ENCODE measurements at places on chromosomes 7 and 10.

- no peak for DNase-seq
Observed at GRCh38 chr10:90204956-90205314, 503.5 kb downstream of the KIF20B start.

- DNase-seq: no peak
Observed at GRCh38 chr7:34750636-34751035, 92.6 kb downstream of the NPSR1 start.

DNA sequence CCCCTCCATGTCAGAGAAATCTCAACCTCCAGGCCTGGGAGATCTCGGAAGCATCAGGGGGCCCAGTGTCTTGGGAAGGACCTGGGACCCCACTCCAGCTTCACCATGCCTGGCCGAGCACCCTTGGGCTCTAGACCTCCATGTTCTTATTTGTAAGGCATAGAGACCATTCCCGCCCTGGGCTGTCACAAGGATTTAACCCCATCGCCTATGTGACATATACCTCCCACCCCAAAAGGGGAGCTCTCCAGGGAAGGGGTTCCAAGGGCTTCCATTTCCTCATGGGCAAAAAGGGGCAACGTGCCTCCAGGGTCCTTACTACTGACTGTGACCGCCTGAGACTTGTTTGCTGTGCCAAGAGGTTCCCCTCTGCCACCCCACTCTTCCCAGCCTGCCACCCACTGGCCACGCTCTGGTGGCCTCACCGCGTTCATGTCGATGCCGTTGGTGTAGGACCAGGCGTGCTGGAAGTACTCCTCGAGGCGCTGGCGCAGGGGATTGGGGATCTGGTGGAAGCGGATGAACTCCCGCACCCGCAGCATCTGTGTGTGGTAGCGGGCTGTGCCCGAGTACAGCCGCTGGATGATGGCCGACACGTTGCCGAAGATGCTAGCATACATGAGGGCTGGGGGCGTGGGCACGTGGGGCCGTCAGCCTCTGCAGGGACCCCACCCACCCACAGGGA is 27.5 kb downstream of the KCNH2 start:
- no peak for DNase-seq

DNA sequence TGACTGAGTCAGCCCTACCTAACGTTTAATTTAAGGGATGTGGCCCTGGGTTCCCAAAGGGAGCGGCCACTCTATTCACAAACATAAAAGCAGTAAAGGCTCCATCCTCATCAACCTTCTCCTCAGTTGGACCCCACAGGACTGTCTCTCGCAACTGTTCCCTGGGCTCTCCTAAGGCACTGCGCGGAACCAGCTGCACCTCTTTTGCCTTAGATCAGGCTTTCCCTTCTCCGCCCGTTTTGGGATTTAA is 689 bp upstream of the GTPBP4 start:
- DNase-seq: no peak

GRCh38 chr10:47257396-47258120 is 42.4 kb upstream of the GDF10 start:
- DNase-seq: no peak

DNA sequence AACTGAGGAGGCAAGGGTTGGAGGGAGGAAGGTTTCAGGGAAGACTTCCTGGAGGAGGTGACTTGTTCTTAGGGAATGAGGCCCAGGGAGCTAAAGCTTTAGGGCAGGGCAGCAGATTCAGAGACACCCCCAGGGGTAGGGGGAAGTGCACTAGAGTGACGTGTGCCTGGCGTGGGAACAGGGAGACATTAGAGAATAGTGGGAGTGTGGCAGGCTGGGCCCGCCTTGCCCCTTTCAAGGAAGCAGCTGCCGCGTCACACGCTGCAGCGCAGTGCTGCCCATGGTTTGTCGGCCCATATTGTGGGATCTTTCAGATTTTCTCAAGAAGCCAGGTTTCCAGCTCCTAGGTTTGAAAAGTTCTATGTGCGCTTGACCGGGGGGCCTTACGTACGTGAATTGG is 139.4 kb downstream of the LHPP start:
- no peak for DNase-seq

- DNase-seq: no peak
Observed at GRCh38 chr10:18689498-18689897, 30.3 kb downstream of the ARL5B start.

GRCh38 chr7:2151801-2152612 is 80.7 kb downstream of the MAD1L1 start:
- no peak for DNase-seq

- DNase-seq: no peak
Observed at GRCh38 chr10:93369588-93370164, 112.5 kb downstream of the MYOF start.

DNA sequence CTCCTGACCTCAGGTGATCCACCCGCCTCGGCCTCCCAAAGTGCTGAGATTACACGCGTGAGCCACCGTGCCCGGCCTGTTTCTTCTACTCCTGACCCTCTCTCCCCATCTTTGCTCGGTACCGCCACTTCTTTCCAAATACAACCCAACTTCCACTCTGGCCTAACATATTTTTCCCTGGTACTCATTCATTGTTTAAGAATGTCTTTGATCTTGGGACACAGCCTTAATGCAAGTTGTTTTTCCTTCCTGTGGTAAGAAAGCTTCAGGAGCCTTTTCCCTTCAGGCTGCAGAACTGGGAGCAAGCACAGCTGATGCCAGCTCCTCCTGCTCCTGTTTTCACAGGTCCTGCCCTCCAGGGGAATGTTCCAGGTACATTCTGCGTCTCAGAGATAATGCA is 13.7 kb downstream of the CALML3 start:
- no peak for DNase-seq

GRCh38 chr10:124875596-124875995 is 66.3 kb upstream of the ZRANB1 start:
- DNase-seq: no peak

- no peak for DNase-seq
Observed at GRCh38 chr10:36423821-36424248, 701.6 kb upstream of the ANKRD30A start.

- no peak for DNase-seq
Observed at GRCh38 chr10:13439313-13440184, 89.3 kb downstream of the BEND7 start.

- no peak for DNase-seq
Observed at GRCh38 chr7:151133986-151134742, 33.3 kb downstream of the GBX1 start.

- DNase-seq: peak; percentile 80
Observed at GRCh38 chr7:91634485-91635177, 245.9 kb downstream of the MTERF1 start.

DNA sequence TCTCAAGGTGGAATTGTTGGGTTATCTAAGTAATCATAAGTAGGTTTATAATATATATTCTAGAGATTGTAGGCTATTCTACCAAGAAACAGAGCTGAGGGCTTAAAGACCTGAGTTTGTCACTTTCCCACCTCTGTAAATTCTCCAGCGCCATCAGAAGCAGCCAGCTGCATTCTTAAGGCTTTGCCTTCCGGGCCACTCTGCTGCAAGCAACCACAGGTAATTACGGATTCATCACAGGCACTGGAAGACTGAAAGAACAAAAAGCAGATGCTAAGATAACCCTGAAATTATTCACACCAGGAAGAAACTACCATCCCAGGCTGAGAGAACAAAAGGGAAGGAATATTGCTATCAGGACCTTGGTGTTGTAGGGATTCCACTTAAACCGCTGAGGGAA is 137.8 kb upstream of the JCAD start:
- no peak for DNase-seq

GRCh38 chr7:124915242-124915641 is 14.4 kb downstream of the POT1 start:
- DNase-seq: no peak

GRCh38 chr7:92292981-92293380 is 47.2 kb downstream of the ANKIB1 start:
- no peak for DNase-seq

DNA sequence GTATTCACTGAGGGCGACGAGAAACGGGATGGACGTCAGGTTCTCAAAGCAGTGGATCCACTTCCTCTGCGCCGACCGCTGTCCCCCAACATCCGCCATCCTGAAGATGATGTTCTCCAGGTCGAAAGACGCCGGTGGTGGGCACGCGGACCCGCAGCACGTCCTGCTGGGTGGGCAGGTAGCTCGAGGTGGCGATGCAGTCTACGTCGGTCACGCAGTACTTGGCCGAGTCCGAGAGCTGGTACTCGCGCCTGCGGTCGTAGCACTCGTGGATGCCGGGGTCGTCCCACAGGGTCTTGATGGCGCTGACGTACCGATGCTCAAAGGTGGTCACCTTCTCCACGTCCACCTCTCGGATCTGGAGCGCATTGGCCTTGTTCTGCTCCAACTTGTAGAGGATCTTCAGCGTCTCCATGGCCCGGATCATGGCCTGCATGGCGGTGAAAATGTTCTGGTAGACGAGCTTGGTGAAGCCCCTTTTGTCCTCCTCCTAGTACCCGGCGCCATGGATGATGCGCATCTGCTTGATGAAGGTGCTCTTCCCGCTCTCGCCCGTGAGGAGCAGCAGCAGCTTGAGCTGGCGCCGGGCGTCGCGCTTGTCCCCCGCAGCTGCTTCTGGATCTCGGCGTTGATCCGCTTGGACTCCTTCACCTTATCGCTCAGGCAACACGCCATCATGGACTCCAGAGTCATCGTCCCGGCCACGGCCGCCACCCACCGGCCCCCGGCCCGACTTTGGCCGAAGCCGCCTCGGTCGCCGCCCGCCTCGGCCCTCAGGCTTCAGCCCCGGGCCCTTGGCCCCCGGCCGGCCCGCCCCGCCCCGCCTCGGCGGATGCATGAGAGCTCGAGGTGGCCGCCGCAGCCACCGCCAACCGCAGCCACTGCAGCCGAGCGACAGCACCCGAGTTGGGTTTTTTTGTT is 122.9 kb upstream of the KCTD7 start:
- DNase-seq: no peak

DNA sequence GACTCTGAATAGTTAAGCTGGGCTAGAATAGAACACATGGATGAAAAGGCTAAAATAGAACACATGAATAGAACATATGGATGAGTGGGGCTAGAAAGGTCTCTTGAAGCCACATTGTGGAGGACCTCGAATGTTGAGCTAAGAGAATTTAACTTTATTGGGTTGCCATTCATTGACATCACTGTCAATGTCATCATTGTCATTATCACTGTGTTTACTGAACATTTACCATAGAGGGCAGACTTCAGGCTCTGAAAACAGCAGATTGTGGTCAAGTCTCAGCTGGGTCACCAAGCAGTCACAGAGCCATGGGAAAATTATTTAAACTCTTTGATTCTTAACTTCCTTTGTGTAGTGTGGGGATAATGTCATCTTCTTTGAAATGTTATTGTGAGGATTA is 80.4 kb downstream of the WDFY4 start:
- no peak for DNase-seq

DNA sequence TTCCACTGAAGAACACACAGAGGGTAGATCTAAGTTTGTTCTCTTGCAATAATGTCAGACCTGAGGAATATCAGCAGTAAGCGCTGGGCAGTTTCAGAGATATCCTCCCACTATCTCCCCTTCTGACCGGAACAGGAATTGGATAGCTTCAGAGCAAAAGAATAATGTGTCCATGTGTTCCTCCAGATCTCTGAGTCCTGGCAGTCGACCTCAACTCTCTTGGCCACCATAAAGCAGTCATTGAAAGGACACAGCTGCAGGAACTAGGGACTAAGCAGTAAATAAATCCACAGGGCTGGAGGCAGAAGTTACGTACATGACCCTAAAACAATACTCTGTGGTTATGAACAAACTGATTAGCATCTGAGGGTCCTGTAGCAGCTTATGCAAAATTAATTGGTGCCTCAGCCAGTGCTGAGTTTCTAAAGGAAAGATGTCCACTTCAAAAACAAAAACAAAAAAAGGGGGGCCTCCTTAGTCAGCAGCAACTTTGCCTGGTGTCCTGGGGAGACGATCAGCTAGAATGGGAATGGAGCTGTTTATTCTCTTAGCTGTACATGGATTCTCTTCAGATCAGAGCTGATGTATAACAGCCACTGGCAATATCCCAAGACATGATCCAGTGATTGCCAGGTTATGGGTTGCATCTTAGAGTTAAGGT is 6.4 kb upstream of the PRTFDC1 start:
- no peak for DNase-seq

- DNase-seq: no peak
Observed at GRCh38 chr10:20327954-20328353, 511.7 kb downstream of the PLXDC2 start.

GRCh38 chr7:112383671-112384417 is 66.4 kb upstream of the IFRD1 start:
- DNase-seq: no peak

DNA sequence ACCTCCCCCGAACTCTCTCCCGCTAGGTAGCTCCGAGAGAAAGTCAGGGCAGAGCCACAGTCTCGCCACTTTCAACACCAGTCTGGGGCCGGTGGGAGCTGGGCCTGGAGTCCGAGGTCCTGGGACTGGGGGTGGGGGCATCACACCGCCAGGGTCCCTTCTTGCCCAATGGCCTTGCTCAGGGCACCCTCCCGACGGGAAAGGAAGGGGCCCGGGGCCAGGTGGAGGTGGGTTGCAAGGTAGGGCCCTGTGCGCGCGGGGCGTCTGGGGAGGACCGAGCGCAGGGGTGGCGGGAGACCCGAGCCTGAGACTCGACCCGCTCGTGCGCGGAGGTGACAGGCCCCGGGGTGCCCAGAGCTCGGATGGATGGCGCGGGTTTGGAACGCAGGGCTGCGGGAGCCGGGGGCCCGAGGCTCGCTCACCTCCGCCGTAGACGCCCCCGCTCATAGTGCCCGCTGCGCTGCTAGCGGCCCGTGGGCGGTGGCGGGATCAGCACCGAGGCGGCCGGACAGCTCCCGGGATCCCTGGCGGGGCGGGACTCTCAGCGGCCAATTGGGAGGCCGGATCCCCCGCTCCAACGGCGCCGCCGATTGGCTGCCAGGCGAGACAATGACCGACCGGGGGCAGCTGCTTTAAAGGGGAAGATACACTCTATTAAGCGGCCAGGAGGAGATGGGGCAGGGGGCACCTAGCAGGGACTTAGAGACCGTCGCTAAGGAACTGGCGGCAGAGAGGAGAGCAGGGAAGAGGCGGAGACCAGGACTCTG is at the start of gene ACTL6B:
TSS of gene ACTL6B (minus strand) at position 541 of the 767 bp plus-strand sequence. CDS start at position 447, 94 bp downstream.
- DNase-seq: peak; percentile 67

DNA sequence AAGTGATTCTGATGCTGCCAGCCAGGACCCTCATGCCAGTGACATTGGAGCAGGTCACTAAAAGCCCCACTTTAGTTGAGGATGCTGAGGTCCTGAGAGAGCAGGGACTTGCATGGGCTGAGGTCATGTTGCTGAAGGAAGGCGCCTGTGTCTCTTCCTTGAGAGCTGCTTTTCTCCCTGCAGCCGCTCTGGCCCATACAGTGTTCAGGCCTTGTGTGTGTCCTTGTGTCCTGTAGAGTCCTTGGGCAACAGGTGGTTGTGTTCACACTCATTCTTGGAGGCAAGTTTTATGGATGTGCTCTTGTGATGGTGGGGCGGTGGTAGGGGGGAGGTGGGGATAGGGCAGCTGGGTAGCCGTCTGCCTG is 33.3 kb downstream of the TSPAN14 start:
- no peak for DNase-seq

DNA sequence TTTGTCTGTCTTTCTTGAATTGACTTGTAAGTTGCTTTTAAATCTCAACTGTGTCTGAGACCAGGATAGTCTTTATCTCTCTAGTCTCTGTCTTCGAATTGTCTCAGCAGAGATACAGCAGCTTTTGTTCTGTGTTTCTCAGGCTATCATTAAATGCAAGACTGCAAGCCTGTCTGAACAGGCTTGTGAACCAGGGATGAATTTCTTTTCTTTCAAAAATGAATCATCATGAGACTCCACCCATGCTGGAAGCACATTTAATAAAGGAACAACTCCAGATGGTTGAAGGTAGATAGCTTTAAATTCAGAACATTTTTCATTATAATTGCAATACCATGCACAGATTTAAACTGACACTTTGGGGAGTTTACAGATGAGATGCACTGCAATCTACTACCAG is 155.9 kb downstream of the SEC23IP start:
- no peak for DNase-seq

GRCh38 chr7:116212869-116213268 is 2.5 kb downstream of the TES start:
- no peak for DNase-seq

GRCh38 chr10:102649797-102650654 is 5.7 kb downstream of the TRIM8 start:
- no peak for DNase-seq

All from DMS79 (cell line).